NCI-H1930 (cell line): ENCODE measurements at places on chromosomes 3 and 15.

- no peak for DNase-seq
Observed at GRCh38 chr3:185823078-185824044, 1.5 kb downstream of the IGF2BP2 start.

GRCh38 chr15:101027920-101028319 lies 108.8 kb downstream of the LRRK1 start:
- DNase-seq = no peak

DNA sequence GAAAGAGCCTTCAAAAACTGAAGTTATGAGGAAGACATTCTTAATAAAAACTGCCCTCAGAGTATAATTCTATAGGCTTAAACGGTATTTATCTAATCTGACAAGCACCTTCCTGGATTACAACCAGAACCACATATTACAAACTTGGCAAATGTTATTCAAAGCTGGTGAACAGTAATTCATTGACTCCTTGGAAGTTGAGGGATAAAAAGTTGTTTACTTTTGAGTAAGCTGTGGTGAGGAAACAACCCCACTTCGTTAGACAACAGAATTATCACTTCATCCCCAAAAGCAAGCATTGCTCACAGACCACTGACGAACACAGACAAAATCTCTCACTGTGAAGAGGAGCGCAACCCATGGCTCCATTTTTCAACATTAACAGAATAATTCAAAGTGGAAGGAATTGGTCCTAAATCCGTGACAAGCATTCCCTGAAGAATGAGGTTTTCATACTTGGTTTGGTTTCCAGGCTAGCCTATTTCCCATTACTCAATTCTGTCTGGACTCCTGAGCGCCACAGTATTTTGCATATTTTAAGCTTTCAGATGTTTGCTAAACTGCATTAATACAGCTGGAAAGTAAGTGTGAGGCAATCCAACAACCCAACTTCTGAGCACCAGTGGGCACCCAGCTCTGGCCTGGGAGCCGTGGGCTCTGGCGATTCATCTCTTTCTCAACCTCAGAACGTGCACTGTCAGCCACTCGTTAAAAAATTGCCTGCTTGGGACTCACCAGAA lies 32.7 kb downstream of the LRIG1 start:
- DNase-seq = no peak

DNA sequence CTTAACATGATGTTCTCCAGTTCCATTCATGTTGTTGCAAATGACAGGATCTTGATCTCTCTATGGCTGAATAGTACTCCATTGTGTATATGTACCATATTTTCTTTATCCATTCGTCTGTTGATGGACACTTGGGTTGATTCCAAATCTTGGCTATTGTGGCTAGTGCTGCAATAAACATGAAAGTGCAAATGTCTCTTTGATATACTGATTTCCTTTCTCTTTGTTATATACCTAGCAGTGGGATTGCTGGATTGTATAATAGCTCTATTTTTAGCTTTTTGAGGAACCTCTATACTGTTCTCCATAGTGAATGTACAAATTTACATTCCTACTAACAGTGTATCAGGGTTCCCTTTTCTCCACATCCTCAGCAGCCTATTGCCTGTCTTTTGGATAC lies 5.9 kb upstream of the RBP2 start:
- DNase-seq = no peak

- no peak for DNase-seq
Observed at GRCh38 chr15:48332642-48333034, 1.4 kb downstream of the DUT start.

- no peak for DNase-seq
Observed at GRCh38 chr3:98961161-98962155, 60.0 kb upstream of the DCBLD2 start.

GRCh38 chr15:57554063-57554811 lies 37.5 kb upstream of the MYZAP start:
- DNase-seq = no peak

DNA sequence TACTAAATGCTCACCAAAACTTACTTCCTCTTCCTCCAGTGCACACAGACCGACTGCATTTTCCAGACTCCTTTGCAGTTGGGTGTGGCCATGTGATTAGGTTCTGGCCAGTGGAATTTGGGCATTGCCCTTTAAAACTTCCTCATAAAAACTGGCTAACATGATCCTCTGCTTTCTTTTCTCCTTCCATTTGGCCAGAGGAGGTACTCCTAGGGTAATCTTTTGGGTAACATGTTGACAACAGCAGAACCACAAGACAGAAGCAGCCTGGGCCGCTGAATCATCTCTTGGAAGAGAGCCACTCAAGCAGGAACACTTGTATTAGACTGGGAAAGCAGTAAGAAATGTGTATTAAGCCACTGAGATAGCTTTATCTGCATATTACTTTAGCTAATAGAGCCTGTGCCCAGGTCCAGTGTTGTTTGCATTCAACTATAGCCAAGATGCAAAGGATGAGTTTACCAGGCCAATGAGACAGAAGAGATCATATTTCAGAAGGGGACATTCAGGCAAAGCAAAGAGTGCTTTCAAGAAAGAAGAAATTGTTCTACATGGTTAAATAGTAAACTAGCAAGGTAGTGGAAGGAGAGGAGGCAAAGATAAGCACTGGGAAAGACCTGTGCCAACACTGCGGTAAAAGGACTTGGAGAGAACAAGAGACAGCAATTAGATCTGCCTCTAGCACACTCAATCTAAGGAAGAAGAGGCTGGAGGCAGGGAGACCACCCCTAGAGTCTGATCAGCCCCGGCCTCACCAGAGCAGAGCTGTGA lies 79.8 kb downstream of the PLCH1 start:
- DNase-seq = no peak
